ENCODE measurements at places on chromosomes 3 and 15.

DNA sequence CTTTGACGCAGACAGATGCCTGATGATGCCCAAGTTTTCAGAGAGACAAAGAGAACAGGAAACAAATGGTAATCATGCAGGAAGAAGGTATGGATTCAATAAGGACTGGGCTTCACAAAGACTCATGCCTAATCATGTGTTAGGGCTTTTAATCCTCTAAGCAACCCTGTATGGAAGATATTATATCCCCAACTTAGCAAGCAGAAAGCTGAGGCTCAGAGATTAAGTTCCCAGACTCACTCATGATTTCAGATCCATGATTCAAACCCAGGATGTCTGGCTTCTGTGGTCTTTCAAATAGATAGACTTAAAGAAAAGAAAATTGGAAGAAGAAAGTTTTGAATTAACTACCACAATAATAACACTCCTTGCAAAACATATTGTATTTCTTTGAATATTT lies 4.1 kb upstream of the CLASP2 start:
- no peak for DNase-seq

DNA sequence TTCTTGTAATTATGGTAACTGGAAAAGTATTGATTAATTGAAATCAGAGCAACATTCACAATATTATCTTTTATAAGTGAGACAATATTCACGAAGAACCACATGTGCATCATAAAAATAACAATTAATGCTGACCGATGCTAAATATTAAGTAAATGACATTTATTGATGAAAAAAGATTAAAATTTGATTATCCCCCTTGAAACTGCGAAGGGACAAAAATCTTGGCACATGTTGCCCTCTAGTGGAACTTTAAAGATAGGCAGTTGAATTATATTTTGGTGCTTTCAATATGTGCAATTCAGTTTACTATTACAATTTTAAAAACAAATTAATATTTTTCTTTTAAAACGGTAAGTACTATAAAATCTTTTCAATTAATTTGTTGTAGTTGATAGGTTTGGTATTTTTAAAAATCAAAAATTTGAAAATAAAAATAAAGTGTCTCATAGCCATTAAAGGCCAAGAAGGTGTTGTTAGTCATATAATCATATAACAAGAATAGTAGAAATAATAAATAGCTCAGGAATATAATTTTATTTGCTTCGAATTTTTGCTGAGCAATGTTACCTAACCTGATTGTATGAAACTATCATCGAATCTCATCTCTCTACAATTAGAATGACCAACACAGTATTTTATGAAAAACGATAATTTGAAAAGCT lies 270.2 kb downstream of the ROBO1 start:
- DNase-seq, result peak; percentile 19

- DNase-seq, result no peak
These were observed 16.9 kb downstream of the ICE2 start for GRCh38 chr15:60462027-60462426.

DNA sequence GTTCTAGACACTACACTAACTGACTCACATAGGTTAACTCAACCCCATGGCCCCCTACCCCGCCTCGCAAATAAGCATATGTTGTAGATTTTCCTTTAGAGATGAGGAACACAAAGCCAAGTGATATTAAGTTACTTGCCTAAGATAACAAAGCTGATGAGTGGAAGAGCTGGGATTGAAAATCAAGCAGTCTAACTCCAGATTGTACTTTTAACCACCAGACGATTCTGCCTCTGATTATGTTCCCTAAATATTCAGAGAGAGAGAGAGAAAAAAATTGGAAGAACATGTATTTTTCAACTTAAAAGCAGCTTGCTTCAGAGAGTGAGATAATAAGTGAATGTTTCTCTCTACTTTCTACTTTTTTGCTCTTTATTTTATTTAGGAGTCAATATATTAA lies 66.9 kb upstream of the THBS1 start:
- DNase-seq, result no peak

- DNase-seq, result peak; percentile 97
These were observed 33.7 kb upstream of the CD47 start for GRCh38 chr3:108124337-108125152.

DNA sequence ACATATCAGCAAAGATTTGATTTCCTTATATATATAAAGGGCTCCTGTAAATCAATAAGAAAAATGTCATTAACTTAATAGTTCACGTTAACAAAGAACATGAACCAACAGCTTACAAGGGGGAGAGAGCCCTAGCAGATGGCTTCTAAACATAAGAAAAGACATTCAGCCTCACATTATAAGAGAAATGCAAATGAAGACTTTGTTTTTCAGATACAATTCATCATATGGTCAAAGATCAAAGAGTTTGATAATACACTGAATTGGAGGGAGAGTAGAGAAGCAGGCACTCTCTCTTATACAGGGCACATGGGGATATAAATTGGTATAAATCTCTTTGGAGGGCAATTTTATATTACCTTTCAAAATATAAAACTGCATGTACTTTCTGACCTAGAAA lies 21.1 kb downstream of the RBP2 start:
- no peak for DNase-seq

GRCh38 chr3:148625095-148625736 lies 72.5 kb upstream of the AGTR1 start:
- no peak for DNase-seq

GRCh38 chr3:10377148-10377725 lies 56.3 kb upstream of the SEC13 start:
- DNase-seq, result no peak

GRCh38 chr15:78715930-78716329 lies 74.9 kb upstream of the CHRNB4 start:
- no peak for DNase-seq

GRCh38 chr3:128348805-128349531 lies 117.7 kb downstream of the DNAJB8 start:
- DNase-seq, result peak; percentile 24

GRCh38 chr3:159828542-159828943 lies 160.1 kb upstream of the IL12A start:
- DNase-seq, result peak; percentile 60

DNA sequence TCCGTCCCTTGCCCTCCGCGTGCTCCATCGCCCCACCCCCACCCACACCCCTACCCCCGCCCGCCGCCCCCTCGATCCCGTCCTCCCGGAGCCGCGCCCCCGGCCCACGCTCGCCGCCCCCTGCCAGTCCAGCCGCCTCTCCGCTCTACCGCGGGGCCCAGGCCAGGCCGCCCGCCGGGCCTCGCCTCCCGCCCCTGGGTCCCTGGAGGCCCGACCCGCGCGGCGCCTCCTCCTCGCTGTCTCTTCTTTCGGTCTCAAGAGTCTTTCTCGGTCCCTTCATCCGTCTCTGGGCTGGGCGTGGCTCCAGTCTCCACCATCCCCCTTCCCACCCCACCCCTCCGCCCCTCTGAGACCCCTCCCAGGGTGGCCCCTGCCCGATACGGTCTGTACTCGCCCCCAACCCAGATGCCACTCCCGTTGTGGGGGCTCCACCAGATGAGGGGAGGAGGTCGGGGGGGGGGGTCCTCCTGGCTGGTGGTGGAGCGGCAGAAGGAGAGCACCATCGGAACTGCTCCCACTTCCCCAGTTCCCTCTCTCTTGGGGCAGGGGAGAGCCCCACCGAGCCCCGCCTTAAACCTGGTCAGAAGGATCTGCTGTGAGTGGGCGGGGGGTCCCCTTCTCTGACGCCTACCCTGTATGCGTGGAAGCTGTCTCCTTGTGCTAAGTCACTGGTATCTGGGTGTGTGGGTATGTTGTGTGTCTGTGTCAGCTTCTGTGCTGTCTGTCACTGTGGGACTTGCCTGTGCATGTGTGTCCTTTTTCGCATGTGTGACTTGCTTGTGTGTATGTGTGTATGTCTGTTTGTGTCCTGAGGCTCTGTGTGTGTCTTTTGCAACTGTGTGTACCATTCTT lies 1.0 kb downstream of the PRKCD start:
- DNase-seq, result peak; percentile 42

DNA sequence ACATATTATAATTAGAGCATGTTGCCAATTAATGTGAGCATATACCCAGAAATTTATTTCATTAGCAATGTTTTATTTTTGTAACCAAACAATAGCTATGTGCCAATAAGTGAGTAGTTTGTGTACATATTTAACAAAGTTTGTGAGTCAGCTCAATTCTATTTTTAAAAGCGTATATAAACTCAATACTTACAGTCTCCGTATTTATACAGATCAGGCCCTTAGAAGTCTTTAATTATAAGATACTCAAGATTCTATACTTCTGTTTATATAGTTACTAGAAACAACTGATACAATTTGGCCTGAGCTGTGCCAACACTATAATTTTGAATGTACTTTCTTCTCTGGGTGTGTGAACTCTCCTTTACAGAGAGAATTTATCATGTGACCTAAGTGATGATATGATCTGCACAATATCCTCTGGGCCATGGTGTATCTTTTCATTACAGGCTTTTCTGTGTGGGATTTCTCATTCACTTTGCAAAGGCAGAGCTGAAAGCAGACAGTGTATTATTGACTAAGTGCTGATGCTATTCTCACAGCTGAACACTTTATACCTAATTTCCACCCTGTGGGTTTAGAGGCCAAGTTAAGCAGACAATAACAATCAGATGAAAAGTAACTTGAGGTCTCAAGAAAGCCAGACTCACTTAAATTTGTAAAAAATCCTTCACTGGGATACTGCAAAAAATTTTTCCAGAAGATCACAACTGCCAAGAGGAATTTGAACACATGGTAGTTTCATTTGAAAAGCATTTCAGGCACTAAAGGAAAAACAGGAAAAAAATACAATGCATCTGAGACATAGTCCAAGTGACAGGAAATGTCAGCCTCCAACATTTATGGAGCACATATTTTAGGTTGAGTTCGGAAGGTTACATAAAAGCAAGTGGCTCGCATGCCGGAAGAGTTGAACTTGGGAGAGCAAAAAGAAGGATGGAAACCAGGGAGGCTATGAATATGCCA lies 277.9 kb upstream of the SEMA6D start:
- DNase-seq, result no peak

GRCh38 chr3:14812196-14812790 lies 6.5 kb upstream of the FGD5 start:
- no peak for DNase-seq

GRCh38 chr15:34366271-34367065 lies 528 bp downstream of the LPCAT4 start:
- peak; percentile 43 for DNase-seq

DNA sequence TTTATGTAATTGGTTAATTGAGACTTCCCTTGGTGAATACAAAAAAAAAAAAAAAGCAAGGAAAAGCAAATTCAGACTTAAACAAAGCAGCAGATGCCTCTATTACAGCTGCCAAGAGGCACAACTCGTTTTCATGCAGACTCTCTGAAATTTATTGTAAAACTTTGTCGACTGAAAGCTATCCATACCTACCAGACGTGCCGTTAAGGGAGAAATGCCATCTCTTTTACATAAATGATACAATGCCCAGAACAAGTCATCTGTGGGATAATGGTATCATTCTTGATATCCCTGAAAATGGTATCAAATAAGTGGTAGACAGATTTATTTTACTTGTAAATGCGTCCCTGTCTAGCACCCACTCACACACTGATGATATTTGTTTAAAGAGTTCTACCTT lies 724.2 kb downstream of the NSUN3 start:
- no peak for DNase-seq

DNA sequence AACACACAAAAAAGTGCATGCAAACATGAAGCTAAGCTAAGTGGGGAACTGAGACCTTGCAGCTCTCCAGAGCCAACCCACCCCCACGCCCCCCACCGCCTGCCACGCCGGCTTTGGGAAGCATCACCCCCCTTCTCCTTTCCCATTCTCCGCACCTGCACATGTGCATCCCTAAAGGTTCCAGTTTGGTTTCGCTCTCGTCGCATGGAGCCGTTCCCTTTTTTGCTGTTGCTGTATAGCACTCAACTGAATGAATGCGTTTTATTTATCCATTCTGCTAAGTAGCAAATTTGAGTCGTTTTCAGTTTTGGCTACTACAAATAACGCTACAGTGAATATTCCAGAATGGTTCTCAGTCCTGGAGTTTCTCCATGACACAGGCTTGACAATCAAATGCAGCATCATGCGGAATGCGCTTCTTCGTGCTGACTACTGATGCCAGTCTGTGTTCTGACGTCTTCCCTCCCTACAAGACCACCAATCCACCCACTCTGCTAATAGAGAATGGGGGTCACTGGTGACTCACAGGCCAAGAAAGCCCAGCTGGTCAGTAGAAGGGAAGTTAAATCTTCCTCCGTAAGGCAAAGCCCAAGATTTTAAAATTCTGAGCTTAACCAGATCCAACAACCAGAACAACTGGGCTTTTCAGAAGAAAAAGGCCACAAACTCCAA lies 115.3 kb downstream of the XXYLT1 start:
- no peak for DNase-seq

DNA sequence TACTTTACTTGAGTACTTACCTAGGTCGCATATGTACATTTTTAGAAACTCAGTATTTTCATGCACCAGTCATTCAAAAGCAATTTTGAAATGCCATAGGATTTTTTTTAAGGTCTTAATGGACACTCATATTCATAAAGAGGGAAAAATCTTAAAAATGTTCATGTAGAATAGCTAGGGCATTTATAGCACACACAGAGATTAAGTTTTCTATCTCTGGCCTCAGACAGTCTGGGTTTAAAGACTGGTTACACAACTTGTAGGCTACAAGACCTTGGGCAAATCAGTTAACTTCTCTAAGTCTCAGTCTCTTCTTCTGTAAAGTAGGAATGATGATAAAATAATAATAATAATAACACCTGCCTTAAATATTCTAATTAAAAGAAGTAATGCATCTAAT lies 48.5 kb upstream of the UBP1 start:
- DNase-seq, result no peak

DNA sequence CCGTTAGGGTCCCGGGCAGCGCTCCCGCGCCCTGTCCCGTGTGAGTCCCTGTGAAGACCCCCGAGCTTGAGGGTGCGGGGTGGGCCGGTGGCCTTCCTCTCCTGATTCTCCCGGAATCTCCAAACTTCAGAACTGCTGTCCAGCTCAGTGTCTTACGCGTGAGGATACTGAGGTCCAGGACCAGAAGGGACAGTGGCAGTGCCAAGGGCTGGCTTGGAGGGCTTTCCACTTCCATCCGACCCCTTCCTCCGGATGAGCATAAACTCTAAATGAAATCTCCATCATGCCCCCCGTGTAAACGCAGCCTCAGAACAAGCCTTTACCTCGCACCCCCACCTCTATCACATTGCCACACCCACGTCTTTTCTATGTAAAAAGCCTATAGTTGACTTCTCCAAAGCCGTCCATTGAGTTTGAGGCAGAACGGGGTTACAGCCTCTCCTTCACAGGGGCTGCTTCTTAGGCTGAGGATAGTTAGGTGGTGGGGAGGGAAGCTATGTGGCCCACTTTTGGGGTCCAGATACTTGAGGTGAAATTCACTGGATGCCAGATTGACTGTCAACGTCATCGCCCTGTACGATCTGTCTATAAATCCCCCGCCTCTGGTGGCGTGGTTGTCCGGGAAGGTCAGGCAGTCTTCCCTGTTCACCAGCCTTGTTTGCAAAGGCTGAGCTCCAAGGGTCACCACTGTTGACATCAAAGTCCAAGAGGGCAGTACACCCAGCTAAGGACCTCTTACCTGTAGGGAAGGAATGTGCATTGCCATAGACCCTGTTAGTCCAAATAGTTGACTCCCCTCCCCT lies 1.1 kb downstream of the EDEM1 start:
- DNase-seq, result peak; percentile 83

DNA sequence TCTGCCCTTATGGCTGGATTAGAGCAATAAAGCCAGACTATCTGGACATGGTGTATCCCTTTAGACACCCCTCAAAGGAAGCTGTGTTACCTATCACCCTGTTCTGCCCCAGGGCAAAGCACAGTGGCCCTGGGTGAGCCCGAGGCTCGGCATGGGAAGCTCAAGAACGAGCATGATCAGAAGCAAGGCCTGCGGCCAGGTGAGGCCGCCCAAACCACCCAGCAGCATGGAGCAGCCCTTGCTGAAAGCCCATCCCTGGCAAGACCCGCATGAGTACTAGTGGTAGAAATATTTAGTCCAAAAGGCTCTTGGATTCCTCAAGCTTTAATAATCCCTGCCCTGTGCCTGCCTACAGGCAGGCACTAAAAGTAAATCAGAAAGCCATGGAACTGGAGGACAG lies 261.1 kb downstream of the MEX3B start:
- no peak for DNase-seq
